ENCODE measurements at places on chromosomes 6 and 20.

GRCh38 chr6:100593522-100593921 is 128.8 kb upstream of the SIM1 start:
- DNase-seq: peak; percentile 6

- no peak for DNase-seq
Measured at GRCh38 chr20:34639755-34640222, 37.1 kb downstream of the PIGU start.

GRCh38 chr6:150531957-150532356 is 67.7 kb upstream of the PLEKHG1 start:
- DNase-seq: no peak

GRCh38 chr6:13053006-13053461 is 275.3 kb downstream of the TBC1D7 start:
- DNase-seq: no peak

GRCh38 chr6:138162111-138162954 is 594 bp downstream of the ARFGEF3 start:
- peak; percentile 8 for DNase-seq

- DNase-seq: peak; percentile 34
Measured at GRCh38 chr6:125834348-125834747, 43.6 kb downstream of the NCOA7 start.

- no peak for DNase-seq
Measured at GRCh38 chr20:31913431-31914157, 38.3 kb downstream of the PDRG1 start.

- no peak for DNase-seq
Measured at GRCh38 chr6:143213859-143214376, 153.2 kb downstream of the AIG1 start.

GRCh38 chr6:131524695-131525336 is 48.2 kb upstream of the ARG1 start:
- no peak for DNase-seq

DNA sequence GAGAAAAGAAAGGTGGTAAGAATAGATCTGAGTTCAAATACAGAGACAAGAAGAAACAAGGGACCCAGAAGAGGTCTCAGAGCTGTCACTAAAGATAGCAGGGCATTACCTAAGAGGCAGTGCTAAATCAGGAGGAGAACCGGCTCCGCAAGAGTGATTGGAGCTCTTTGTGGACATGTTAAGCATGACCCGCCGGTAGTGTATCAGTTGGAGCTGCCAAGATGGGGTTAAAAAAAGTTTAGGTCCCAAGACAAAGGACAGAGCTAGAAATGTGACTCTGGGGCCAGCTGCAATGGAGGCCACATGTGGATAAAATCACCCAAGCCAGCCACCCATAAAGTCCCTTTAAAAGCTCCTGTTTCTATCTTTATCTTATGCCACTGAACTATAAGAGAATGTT is 93.4 kb downstream of the MBOAT1 start:
- no peak for DNase-seq

DNA sequence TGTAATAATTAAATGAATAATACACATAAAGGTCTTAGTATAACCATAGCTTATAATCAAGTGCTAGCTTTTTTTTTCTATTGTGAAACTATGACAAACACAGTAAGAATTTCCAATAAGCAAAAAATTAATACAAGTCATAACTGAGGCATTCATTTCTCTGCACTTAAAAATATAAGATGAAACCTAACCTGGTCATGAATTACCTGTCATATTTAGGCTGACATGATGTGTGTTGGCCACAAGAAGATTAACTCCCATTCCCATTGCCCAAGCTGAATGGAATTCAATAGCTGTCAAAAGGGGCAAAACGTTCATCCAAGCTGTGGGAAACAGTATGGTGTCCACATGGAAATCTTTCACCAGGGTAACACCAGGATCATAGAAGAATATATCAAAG is 5.4 kb downstream of the VNN2 start:
- no peak for DNase-seq

GRCh38 chr6:39058471-39059147 is 10.0 kb downstream of the GLP1R start:
- no peak for DNase-seq

- DNase-seq: no peak
Measured at GRCh38 chr20:62900692-62901584, 25.4 kb downstream of the DIDO1 start.

GRCh38 chr6:6695625-6696276 is 107.2 kb downstream of the LY86 start:
- no peak for DNase-seq

DNA sequence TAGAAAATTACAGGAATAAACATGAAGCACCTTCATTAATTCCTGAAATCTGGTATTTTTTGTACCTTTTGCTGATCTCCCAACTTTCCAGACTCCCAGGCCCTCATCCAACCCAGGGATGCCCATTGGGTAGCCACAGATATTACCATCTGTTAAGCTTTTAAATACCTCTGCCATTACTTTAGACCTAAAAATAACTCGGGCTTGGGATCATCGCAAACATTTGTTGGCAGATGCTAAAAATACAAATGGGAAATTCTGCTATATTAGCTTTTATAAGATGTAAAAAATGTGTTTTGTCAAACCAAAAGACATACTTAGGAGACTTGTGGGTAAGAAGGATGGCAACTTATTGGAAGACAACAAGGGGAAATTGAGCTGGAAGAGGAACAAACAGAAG is 376.1 kb downstream of the CENPW start:
- no peak for DNase-seq

- DNase-seq: peak; percentile 69
Measured at GRCh38 chr6:27617700-27618689, 145.1 kb upstream of the ZNF184 start.

GRCh38 chr6:137715589-137716045 is 151.4 kb upstream of the TNFAIP3 start:
- DNase-seq: peak; percentile 52

- no peak for DNase-seq
Measured at GRCh38 chr20:59939879-59940128, 301 bp downstream of the PPP1R3D start.

GRCh38 chr20:7180256-7181045 is 413.0 kb downstream of the BMP2 start:
- peak; percentile 67 for DNase-seq

DNA sequence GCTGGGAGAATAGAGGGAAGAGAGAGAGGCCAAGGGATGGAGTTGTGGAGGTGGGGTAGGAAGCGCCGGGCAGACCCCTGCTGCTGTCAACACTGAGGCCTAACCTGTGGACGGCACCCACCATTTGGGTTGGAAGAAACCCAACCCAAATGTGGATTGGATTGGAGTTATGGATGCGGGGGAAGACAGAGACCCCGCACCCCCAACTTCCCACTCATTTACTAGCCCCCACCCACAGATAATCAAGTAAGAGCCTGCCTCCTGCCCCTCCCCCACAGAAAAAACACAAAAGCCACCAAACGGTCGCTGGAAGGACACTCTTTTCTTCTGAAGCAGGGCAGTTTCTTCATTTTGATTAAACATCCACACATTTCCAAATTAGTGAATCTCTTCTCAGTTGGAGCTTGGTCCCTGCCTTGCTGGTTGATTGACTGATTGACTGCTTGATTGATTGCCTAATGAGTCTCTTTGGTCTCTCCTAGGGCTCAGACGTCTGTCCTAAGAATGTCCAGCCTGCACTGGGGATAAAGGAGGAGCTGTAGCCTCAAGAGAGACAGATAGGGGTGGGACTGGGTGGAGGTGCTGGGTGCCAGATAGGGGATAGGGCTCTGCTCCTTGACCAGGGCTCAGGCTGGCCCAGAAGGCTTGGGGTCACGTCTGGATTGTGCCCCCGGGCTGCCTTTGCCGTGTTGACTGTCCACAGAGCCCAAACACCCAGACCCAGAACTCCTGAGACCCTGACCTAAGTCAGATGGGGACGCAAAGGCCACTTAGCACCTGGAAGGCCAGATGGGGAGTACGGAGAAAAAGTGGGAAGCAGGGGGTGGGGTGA is 74.9 kb upstream of the FOXP4 start:
- DNase-seq: no peak

DNA sequence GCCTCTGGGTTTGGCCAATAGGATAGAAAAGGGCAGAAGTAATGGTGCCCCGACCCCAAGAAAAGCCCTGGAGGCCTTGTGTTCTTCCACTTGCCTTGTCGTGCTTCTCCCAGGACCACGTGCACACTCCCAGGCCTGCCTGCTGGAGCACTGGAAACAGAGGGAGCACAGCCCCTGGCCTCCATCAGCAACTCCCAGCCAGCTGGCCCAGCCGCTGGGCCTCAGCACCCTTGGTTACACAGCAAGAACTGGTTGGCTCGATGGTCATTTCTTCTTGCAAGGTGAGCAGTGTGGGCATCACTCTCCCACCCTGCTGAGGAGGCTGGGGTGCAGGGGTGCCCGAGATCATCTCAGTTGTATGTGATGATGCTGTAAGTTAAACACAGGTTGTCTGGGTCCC is 69.2 kb upstream of the CST7 start:
- DNase-seq: no peak

DNA sequence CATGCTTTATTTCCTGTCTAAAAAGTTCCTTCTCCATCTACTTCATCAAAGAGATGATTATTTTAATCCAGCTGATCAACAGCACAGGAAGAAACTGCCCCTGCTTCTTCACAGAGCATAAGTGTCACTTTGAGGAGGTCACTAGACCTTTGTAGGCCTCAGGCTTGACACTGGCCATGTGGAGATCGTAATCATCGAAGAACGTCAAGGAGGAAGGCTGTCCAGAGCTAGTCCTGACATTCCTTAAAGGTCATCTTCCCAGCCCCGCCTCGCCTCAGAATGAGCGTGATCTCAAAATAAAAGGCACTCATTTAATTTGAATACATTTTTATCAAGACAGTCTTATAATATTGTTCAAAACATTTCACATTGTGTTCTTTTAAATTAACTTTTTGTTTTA is 445.7 kb upstream of the CDH4 start:
- DNase-seq: no peak

DNA sequence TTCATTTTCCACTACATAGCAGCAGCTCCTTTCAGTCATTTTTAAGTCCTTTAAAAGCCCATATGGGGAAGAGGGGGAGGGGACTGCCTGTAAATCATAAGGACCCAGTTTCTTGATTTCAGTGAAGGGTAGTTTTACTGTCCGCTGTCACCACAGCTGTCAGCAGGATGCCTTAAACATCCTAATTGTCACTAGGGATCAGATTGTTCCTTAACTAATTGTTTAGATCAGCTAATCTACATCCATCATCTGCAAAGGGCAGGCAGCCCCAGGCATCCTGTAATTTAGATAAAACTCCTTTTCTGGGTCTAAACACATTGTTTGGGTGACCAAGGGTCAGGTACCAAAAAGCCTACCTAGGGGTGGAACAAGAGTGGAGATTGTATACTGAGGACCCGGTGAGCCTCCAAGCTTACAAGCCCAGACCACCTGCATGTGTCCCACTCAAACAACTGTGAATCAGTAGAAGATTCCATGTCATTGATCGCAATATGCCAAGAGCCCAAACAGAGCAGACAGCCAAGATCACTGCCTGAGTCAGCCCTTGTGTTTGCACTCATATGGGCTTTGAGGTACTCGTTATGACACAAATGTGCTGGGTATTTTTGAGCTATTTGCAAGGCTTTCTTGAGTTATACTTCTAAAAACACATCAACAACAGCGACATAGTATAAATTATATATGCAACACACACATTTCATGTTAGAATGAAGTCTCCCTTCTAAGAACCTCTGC is 198.7 kb upstream of the CEP162 start:
- no peak for DNase-seq

GRCh38 chr6:44145839-44146238 is 12.8 kb upstream of the CAPN11 start:
- DNase-seq: no peak

GRCh38 chr6:79630883-79631692 is at the start of gene SH3BGRL2:
TSS of gene SH3BGRL2 (plus strand) at chr6:79631329. CDS start at chr6:79631462, 133 bp downstream.
- DNase-seq: peak; percentile 70

- DNase-seq: no peak
Measured at GRCh38 chr6:37631295-37631694, 66.4 kb downstream of the MDGA1 start.

Measured in iris pigment epithelial cell (primary cell).